Naive thymus-derived CD4-positive, alpha-beta T cell (primary cell): ENCODE measurements at places on chromosomes 12 and 14. TPM values are rescaled to one million over a fixed set of nuclear protein-coding genes. Genes with fewer than 3 reads are reported as not detected.
A peak's percentile ranks its signal among the peaks of the same experiment; 100 is the strongest.

- peak; percentile 48 for DNase-seq
These were observed 69.4 kb upstream of the EVL start for GRCh38 chr14:99995700-99996356.

GRCh38 chr12:67045650-67046049 lies 223.5 kb upstream of the CAND1 start:
- no peak for DNase-seq

DNA sequence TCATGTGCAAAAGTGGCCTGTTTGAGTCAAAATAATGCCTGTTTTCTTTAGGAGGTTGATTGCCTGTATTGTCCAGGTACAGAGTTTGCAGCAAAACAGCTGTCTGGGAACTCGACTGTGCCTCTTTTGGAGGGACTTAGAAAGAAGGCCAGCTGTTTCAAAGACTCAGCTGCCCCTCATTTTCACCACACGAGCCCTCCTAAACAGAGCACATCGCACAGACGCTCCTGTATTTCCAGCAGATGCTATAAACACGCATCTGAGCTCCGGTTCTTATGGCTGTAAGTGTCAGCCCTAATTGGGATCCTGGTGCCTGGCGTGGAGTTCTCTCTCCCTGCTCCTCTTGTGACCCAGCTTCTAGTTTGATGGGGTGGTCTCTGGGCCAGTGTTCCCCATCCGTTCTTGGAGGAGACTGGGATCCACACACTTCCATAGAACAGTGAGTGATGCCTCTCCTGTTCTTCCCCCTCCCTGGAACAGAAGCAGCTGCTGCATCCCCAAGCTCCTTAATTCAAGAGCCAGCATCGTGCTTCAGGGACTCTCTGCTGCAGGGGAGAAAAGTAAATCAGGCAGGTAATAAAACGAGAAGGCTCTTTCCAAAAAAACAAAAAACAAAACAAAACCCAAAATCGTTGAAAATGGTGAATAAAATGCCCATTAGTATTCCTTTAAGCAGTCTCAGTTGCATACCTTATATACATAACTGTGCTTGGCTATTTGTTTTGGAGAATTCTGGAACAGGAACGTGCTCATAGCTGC lies 269.0 kb downstream of the SLC15A4 start:
- no peak for DNase-seq

- no peak for DNase-seq
These were observed 31.5 kb downstream of the COA8 start for GRCh38 chr14:103594265-103594664.

DNA sequence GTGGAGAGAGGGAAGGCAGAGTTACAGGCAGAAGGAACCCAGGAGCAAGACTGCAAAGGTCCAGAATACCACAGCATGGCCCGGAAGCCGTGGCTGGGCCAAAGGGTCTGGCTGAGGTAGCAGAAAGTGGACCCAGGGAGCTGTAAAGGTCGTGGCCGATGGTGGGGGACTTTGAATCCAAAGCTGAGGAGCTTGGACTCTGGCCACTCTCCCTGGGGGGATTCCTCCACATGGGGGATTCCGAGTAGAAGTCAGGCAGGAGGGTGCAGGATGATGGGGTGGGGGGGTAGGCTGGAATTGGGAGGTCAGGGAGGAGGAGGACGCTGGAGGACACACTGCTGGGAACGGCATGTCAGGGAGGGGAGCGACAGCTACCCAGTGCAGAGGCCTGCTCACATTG lies 125.2 kb downstream of the GCH1 start:
- DNase-seq, result no peak

The CAPS2 gene
- 3.3 TPM for polyA plus RNA-seq

The FAM216A gene
- 10.8 TPM for polyA plus RNA-seq

DNA sequence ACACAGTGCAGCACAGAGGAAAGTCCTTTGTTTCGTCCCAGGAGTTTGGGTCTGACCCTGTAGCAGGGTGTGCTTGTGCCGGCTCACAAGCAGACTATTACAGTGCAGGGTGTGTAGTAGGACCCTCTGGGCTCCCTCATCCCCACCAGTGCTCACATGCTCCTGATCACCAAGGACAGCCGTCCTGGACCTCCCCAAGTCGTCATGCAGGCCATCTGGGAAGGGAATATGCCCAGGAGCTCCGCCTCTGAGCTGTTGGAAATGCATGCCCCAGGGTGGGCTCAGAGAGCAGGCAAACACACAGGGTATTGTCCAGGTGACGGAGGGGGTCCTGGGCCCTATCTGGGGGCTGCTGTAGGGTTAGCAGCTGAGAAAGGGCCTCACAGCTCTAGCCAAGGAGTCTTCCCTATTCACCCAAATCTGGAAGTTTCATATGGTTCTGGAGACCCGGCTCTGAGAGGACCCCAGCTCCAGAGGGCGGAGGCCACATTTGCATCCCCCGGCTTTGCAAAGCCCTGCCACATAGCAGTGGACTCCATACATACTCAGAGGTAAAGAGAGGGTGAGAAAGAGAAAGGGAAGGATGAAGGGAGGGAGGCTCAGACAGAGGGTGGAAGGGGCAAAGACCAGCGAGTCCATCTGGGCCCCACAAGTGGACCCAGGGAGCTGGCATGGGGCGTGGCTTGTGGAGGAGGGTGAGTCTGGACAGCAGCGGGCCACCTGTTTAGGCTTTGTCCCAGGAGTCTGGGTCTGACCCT lies 53.5 kb upstream of the PPP2R5C start:
- DNase-seq, result no peak

The FOXG1 gene
- polyA plus RNA-seq, result not detected

The CNTN1 gene
- polyA plus RNA-seq, result not detected

DNA sequence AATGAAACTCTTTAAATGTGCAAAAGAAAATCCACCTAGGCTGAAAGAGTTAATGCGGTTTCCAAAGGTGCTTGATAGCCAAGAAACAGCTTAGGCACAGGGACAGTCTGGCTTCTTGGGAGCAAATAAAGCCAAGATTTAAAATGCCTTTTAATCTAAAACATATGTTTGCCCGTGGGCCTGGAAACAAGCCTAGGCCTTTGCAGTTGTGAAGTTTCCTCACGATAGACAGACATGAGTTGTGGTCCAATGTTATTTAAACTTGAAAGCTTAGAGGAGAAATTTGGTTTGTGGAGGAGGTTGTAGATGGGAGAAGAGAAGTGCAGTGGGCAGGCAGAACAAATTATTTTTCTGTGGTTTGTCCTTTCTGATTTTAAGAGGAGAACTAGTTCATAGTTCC lies 29.8 kb downstream of the PROX2 start:
- no peak for DNase-seq

DNA sequence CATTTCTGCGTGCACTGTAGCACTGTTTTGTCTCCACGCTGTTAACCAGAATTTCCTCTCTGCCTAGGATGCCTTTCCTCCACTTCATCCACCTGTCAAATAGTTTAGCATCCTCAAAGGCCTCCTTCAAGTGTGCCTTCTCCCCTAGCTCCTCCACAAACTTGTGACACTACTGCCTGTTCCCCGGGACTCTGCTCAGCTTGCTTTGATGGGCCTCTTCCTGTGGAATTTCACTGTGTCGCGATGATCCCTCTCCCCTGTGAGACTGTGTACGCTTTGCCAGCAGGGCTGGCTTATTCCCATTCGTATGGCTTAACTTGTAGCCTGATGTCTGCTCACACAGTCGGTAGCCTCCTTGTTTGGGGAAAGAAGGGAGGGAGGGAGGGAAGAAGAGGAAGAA lies 426.8 kb downstream of the VRK1 start:
- DNase-seq, result no peak

The CEBPE gene
- 0.65 TPM for polyA plus RNA-seq

The OR6C2 gene
- polyA plus RNA-seq, result not detected

DNA sequence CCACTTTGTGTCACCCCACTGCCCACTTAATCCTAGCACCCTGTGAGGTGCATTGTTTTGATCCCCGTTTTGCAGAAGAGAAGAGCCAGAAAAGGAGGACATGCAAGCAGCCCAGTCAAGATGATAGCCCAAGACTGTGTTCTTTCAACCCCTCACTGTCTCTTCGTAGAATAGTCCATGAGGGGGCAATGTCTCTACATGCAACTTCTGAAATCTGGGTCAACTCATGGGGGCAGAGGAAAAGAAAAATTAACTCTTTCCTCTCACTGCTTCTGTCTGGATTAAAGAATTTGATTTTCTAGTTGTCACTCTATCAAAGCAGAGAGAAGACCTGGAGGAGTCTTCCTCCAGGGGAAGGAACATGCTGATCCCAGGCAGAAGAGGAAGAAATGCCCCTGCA lies 229.6 kb upstream of the NOS1 start:
- DNase-seq, result no peak

GRCh38 chr12:8513256-8513655 lies at the start of gene CLEC4D:
Gene CLEC4D (plus strand): TSS chr12:8513503. CDS start chr12:8513733, 230 bp downstream.
- DNase-seq, result no peak

- DNase-seq, result no peak
These were observed 456.9 kb downstream of the BCAT1 start for GRCh38 chr12:24491968-24492367.

GRCh38 chr12:67111182-67111581 lies 158.0 kb upstream of the CAND1 start:
- DNase-seq, result no peak

GRCh38 chr14:103103461-103104388 lies 9.2 kb downstream of the EXOC3L4 start:
- no peak for DNase-seq

The KCNJ8 gene
- polyA plus RNA-seq, result not detected

- no peak for DNase-seq
These were observed 40.3 kb upstream of the RGS6 start for GRCh38 chr14:71891970-71892369.
